T-helper 17 cell (primary cell): ENCODE measurements at places on chromosomes 3 and 15. TPM values are rescaled to one million over a fixed set of nuclear protein-coding genes. Genes with fewer than 3 reads are reported as not detected.

Gene PLAAT1
- 3.8 TPM for total RNA-seq

Gene TGM4
- total RNA-seq: not detected

DNA sequence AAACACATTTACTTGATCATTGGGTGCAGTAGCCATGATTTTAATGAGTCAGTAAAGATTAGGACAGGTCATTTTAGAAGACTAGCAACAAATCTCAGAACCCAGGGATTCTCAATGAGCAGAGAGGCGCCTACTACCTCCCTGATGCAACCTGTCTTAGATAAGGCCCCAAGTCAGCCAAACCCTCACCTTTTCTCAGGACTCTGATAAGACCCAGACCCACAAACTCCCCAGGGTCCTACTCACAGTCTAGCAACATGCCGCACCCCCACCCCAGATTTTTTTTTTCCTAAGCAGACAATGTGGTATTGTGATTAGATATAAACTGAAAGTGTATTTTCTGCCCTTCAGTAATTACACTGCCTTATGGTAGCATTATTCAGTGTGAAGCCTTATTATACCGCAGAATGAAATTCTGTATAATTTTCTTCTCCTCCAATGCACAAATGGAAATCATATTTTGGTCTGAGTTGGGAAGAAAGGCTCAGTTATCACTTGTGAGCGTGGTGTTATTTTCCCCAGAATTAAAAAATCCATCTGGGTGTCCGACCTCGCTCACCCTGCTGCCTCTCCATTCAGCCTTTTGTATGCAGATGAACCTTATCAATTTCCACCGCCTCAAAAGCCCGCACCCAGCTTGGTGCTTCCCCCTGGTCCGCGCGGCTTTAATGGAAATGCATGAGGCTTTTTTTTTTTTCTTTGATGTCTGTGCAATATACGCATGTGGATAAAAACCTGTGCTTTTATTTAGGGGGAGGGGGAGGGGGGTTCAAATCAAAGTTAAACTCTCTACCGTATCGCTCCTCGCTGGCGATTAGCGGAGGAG lies 122.0 kb upstream of the SOX14 start:
- H3K27ac ChIP-seq: no peak overlapping the region
- no peaks in the 10 kb centered on the region for H3K4me1 ChIP-seq
- peaks cover 5% of the 10 kb centered on the region for H3K27me3 ChIP-seq
- no peaks in the 10 kb centered on the region for H3K36me3 ChIP-seq
- no peak for DNase-seq

- no peak overlapping the region for H3K4me3 ChIP-seq
- no peak for DNase-seq
- no peaks in the 10 kb centered on the region for H3K36me3 ChIP-seq
- peaks cover 6% of the 10 kb centered on the region for H3K4me1 ChIP-seq
- no peak overlapping the region for H3K27ac ChIP-seq
- peaks cover 17% of the 10 kb centered on the region for H3K27me3 ChIP-seq
Observed at GRCh38 chr15:70519004-70519365, 244.4 kb downstream of the UACA start.

Gene ARHGEF26
- not detected for total RNA-seq
